Left lobe of liver (tissue), 2 donors: ENCODE measurements at places on chromosomes 4 and X. TPM values are rescaled to one million over a fixed set of nuclear protein-coding genes. Genes with fewer than 3 reads are reported as not detected.

MAMLD1 gene
- 3.1 TPM for total RNA-seq

ZCCHC18 gene
- not detected for total RNA-seq

CT45A8 gene
- total RNA-seq = not detected

CDX4 gene
- total RNA-seq = not detected

DNA sequence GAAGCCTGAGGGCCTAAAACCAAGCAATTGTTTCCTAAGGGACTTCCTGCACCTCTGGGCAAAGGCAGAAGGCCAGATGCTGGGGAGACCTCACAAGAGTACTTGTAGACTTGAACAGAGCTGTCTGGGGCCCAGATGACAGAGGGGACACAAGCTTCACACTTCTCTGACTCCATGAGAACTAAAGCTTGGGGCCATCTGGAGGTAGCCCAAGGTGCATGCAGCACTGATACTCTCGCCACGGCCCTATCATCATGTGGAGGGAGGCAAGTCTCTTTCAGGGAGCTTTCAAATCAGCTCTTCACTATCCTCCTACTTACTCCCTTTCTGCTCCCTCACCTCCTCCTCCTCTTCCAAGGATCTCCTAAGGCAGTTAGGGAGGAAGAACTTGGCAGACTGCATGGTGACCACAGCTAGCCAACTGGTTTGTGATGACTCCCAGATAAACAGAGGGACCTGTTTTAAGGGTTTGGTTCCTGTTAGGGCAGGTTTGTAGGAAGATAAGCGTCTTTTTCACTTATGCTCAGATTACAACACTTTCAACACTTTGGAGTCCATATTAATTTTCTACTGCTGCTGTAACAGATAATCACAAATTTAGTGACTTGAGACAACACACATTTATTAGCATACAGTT is 23.8 kb downstream of the MSL3 start:
- no peak for DNase-seq

- DNase-seq = no peak
Observed at GRCh38 chrX:47200385-47201150, 6.9 kb downstream of the UBA1 start.

DNA sequence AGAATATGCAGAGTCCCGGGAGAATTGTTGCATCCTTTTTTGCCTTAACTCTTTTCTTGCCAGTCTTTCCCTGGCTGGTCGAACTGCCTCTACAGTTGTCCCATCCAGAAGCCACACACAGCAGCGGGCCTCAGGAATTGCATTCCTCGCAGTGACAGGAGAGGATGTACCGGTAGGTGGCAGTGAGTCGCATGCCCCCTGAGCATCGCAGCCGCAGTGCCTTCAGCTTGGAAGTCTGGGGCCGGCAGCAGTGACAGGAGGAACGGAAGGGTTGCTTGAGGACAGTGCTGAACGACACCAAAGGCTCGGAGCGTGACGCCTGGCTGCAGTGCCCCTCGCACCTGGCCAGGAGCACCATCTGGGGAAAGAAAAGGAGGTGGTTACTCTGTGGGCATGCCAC is 23.5 kb downstream of the NDP start:
- no peak for DNase-seq

- no peak for DNase-seq
Observed at GRCh38 chr4:83281307-83281706, 3.3 kb downstream of the COQ2 start.

DNA sequence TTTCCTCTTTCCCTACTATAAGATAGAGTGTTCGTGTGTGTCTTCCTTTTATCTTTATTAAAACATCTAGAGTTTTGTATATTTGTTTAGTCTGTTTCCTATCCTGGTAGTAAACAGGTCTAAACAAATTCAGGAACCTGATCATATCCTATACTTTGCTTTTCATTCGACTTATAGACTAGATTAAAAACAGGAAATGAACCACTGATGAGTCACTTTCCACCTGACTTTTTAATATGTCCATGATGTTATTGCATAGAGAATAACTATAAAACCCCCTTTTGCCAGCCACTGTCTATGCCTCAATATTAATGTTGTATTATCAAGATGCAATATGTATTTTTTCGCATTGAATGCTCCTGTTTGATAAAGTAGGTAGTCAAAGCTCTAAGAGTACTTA is 1794.0 kb downstream of the STIM2 start:
- no peak for DNase-seq

- no peak for DNase-seq
Observed at GRCh38 chr4:147017081-147017480, 71.4 kb upstream of the TTC29 start.

DNA sequence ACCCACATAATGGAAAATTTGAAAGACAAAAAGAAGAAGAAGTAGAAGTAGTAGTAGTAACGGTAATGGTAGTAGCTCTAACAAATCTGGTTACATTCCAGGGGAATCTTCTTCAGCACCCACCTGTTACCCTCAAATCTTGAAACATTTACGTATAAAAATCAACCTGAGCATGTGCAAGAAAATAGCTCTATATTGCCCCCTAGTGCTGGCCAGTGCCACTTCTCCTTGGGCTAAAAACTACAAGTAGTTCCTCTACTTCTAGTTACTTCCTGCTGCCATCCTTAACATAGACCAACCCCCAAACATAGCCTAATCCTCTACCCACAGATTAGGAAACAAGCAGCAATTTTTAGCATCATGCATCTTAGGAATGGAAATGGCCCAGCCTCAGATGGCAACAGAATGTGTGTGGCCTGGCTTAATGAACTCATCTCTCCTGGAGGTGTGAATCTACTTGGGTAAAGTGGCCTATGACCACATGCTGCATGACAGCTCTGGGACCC is 3.1 kb downstream of the PDGFC start:
- peak; percentile 53 for DNase-seq

DNA sequence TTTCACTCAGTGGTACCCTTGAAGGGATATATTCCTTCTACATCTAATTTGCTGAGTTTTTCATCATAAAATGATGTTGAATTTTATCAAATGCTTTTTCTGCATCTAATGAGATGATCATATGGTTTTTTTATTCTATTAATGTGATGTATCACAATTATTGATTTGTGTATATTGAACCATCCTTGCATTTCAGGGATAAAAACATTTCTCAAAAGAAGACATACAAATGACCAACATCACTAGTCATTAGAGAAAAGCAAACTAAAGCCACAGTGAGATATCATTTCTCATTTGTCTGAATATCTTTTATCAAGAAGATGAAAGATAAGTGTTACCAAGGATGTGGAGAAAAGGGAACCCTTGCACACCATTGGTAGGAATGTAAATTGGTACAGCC is 65.7 kb upstream of the MXD4 start:
- DNase-seq = no peak

- DNase-seq = no peak
Observed at GRCh38 chr4:187209921-187210613, 486.4 kb upstream of the FAT1 start.

DNA sequence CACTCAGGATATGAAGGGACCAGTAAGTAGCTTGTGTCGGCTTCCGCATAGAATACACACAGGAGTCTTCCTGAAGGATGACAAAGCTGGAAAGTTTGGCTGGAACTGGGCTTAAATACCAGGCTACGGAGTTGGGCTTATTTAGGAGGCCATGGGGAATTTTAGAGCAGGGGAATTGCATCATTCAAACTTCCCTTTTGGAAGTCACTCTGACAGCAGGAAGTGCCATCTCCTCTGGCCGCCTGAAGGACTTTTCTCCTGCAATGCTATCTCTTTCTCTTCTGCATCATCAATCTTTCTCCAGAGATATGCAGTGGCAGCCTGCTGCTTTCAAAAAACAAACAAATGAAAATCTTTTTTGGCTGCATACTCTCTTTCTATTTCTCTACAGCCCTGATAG is 48.4 kb upstream of the PAK3 start:
- DNase-seq = no peak

DNA sequence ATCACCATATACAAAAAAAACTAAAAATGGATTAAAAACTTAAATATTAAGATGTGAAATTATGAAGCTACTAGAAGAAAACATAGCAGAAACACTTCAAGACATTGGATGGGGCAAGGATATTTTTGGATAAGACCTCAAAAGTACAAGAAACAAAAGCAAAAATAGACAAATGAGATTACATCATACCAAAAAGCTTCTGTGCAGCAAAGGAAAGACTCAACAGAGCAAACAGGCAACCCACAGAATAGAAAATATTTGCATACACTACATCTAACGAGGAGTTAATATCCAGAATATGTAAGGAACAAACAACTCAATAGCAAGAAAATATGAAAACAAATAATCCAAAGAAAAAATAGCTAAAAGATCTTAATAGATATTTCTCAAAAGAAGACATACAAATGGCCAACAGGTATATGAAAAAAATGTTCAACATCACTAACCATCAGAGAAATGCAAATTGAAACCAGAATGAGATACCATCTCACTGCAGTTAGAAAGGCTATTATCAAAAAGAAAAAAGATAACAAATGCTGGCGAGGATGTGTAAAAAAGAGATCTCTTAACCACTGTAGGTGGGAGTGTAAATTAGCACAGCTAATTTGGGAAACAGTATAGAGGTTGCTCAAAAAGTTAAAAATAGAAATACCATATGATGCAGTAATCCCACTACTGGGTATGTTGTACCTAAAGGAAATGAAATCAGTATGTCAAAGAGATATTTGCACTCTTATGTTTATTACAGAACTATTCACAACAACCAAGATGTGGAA is 17.8 kb upstream of the LRCH2 start:
- DNase-seq = no peak
